ENCODE measurements at places on chromosomes 16 and 17.

GRCh38 chr16:27285676-27286196, 17.2 kb upstream of the NSMCE1 start:
- DNase-seq = no peak

- DNase-seq = no peak
These were observed 19.1 kb downstream of the NOD2 start for GRCh38 chr16:50712560-50712898.

- DNase-seq = no peak
These were observed 466 bp upstream of the HSF4 start for GRCh38 chr16:67163999-67164558.

GRCh38 chr17:45761957-45762565, 22.1 kb upstream of the CRHR1 start:
- DNase-seq = no peak

GRCh38 chr16:83588070-83588469, 219.7 kb upstream of the HSBP1 start:
- DNase-seq = no peak

GRCh38 chr17:61744252-61744651, 119.1 kb downstream of the BRIP1 start:
- no peak for DNase-seq

DNA sequence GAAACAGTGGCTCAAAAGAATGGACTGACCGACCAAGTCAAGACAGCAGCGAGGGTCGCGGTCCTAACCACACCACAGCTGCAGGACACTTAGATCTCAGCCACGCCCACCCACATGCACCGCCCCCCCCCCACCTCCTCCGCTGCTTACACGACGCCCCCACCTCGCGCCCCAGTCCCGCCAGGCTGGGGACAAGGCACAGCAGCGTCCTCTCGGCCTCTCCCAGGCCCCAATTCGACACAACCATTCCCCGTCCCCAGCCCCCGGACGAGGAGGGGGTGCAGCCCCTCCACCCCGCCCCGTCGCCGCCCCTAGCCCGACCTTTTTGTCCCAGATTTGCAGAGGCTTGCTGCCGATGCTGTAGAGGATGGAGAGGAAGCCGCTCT, 477 bp downstream of the CFAP20 start:
- no peak for DNase-seq

DNA sequence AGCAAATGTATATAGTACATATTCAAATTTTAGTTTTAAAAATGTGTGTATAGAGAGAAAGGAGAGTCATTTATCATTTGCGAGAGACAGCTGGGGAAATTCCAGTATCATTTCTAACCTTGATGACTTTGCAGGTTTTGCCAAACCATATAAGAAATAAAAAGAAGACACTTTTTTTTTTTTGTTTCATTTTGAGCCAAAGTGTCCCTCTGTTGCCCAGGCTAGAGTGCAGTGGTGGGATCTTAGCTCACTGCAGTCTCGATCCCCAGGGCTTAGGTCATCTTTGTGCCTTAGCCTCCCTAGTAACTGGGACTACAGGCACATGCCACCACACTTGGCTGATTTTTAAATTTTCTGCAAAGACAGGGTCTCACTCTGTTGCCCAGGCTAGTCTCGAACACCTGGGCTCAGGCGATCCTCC, 38.4 kb upstream of the VWA3A start:
- DNase-seq = no peak

DNA sequence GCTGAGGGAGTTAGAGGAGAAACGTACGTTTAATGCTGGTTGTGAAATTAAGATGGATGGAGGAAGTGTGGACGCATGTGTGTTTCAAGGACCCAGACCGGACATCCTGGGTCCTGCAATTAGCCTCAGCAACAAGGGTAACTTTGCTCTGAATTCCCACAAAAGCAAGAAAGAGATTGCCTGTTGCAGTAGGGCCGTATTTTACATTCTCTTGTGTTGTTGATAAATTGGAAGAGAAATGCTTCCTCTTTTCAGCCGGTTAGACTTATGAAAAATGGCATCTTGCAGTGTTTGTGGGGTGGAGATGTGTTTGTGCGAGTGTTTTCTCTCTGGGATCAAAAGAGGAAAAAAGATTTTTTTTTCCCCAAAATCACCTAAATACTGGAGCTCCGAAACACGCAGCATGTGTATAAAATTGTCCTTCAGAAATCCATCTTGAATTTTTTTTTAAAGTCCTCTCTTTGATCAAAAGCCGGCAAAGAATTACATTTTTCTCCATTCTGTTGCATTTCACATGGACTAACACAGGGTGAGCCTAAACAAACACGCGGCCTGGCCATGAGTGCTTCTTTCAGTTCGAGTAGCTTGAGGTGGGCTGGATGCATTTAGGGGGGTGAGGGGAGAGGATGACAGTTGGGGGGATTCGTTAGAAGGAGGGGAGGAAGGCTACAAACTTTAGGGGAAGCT, 251.6 kb downstream of the C16orf95 start:
- no peak for DNase-seq

- no peak for DNase-seq
These were observed 70.6 kb downstream of the BCAS3 start for GRCh38 chr17:60748204-60748603.

- no peak for DNase-seq
These were observed 29.8 kb downstream of the ZC3H18 start for GRCh38 chr16:88599825-88600538.

GRCh38 chr17:28533091-28533807, 19.2 kb downstream of the UNC119 start:
- DNase-seq = no peak

- no peak for DNase-seq
These were observed 21.8 kb upstream of the LRRC37A3 start for GRCh38 chr17:64941045-64941444.

- no peak for DNase-seq
These were observed 99.6 kb downstream of the SKAP1 start for GRCh38 chr17:48330421-48330820.

DNA sequence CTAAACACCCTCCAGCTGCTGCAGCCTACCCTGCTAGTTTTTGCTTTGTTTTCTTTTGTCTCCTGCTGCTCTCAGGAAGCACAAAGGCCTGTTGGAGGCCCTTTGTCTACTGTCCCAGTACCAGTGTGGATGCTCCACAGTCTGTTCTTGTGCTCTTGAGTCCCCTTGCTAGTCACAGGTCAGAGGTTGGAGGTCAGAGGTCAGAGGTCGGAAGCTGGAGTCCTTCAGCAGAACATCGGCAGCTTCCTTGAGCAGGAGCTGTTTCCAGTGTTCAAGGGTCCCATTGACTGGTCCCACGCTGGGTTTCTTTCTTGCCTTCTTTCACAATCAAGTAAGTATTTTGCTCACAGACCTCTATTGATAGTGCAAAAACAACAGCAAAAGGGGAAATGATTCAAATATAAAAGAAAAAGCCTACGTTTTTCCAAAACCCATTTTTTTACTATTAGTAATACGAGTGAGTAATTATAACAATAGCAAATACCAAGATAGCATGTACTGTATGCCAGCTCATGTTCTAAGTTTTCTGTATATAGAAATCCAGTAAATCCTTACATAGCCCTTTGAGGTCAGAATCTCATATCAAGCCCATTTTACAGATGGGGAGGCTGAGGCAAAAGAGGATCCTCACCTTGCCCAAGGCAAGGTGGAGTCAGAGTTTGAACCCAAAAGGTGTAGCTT, 10.9 kb upstream of the IL34 start:
- DNase-seq = no peak

- no peak for DNase-seq
These were observed 1.6 kb downstream of the FAM20A start for GRCh38 chr17:68599552-68600066.

DNA sequence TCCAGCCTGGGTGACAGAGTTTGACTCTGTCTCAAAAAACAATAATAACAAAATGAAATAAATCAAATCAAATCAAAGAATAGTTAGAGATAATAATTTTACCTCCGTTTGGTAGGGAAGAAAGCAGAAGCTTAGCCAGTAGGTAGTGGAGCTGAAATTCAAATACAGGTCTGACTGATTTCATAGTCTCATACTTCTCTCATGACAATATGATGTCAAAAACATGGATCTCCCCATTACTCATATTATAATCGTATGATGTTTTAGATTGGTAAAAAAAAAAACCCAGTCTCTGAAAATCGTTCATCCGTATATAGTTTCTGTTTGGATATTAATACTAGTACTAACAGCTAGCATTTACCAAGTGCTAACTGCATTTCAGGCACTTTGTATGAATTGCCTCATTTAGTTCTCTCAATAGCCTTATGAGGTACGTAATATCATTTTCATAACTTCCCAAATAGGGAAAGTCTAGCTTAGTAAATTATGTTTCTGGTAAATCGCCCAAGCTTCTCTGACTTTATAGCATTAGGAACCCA, 48.7 kb downstream of the CDH8 start:
- no peak for DNase-seq

- DNase-seq = no peak
These were observed 77.0 kb upstream of the SIAH1 start for GRCh38 chr16:48462106-48462740.

DNA sequence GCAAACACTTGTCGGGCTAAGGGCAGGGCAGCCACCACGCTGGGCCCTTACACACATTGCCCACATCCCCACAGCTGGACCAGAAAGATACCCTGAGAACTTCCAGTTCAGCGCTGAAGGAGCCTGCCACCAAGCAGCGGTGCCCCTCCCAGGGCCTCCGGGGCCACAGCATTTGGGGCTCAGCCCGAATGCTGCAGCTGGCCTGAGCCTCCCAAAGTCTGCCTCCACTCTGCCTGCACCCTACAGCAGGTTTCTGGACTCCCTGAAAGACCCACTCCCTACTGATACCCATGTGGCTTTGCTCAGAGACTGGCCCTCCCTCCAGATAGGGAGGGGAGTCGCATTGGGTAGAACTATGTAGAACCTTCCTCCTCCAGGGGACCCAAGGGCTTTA, 1.5 kb downstream of the MCRIP1 start:
- DNase-seq = no peak

DNA sequence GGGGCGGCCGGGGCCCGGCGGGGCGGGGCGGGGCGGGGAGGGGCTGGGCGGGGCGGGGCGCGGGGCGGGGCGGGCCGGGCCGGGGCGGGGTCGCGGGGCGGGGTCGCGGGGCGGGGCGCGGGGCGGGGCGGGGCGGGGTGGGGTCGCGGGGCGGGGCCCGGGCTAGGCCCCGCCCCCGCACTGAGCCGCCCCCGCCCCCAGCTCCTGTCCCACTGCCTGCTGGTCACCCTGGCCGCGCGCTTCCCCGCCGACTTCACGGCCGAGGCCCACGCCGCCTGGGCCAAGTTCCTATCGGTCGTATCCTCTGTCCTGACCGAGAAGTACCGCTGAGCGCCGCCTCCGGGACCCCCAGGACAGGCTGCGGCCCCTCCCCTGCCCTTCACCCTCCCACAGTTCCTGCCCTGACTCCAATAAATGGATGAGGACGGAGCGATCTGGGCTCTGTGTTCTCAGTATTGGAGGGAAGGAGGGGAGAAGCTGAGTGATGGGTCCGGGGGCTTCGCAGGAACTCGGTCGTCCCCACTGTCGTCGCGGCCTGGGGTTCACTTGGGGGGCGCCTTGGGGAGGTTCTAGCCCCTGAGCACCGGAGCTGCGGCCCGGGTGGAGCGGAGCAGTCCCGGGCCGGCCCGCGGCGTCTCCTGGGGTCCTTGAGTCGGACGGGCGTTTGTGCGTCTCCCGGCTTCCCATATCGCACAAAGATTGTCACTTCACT, 795 bp upstream of the HBM start:
- no peak for DNase-seq

DNA sequence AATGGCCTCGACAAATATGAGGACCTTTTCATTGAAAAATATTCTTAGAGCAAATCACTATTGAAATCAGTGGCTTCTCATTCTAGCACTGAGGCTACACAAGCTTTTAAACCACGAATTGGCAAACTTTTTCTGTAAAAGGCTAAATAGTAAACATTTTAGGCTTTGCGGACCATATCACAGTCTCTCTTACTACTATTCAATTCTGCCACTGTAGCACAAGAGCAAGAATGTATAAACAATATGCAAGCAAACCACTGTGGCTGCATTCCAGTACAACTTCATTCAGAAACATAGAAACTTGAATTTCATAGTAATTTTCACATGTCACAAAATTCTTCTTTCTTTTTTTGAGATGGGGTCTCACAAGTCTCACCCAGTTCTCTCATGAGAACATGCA, 49.1 kb downstream of the PHLPP2 start:
- DNase-seq = no peak

- DNase-seq = no peak
These were observed 100.5 kb downstream of the SMG6 start for GRCh38 chr17:2202996-2203575.

DNA sequence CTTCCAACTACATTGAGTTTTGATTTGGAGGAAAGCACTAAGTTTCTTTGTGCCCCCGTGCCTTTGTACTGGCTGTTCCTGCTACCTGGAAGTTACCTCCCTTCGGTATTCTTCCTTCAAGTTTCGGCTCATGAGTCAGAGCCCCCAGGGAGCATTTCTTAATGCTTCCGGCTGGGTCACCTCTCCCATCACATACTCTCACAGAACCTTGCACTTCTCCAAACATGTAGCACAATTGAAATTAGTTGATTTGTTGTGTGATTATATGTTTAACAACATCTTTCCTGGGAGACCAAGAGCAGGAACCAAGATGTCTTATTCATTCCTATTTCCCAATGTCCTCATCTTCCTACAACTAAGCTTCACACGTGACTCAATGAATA, 158.6 kb upstream of the CDH5 start:
- DNase-seq = no peak

DNA sequence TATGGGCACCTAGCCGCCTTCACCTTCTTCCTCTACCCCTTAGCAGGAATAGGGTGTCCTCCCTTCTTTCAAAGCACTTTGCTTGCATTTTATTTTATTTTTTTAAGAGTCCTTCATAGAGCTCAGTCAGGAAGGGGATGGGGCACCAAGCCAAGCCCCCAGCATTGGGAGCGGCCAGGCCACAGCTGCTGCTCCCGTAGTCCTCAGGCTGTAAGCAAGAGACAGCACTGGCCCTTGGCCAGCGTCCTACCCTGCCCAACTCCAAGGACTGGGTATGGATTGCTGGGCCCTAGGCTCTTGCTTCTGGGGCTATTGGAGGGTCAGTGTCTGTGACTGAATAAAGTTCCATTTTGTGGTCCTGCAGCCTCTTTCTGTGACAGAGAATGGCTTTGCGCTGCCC, 4.6 kb downstream of the TMUB2 start:
- DNase-seq = no peak

DNA sequence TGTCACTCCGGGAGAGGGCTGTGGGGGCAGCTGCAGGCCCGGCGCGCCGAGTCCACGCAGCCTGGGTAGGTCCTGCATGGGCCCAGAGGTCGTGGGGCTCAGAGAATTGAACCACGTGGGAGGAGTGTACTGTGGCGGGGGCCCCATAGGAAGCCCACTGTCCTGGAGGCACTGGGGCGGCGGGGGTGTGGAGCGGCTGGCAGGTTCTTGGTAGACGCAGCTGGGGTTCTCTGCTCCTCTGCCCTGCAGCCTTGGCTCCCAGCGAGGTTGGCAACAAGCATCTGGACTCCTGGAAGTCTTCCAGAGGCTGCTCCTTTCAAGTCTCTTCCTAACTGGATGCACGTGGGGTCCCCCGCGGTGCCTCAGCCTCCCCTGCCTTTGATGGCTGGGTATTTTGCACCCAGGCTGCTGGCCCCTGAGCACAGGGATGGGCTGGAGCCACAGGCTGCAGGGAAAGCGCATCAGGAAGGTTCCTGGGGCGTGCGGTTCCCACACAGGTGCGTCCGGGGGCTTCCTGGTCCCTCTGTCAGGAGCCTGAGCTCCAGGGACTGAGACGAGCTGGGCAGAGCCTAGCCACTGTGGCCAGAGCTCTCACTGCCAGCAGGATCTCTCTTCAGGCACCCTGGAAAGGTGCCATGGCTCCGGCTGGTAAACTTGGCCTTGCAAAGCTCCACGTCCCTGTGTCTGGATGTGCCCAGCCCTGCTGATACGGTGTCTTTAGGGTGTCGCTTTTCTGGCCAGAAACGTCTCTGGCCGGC, 9.3 kb downstream of the KCTD5 start:
- DNase-seq = no peak
